Activated CD8-positive, alpha-beta memory T cell treated with anti-CD3 and anti-CD28 coated beads, Interleukin-2, amount 10 ng/mL, durations not matched to agents 7 days and 5 days (primary cell): ENCODE measurements at places on chromosomes 5 and 9. TPM values are rescaled to one million over a fixed set of nuclear protein-coding genes. Genes with fewer than 3 reads are reported as not detected.

The CDX1 gene
- not detected for total RNA-seq

The SPATA6L gene
- total RNA-seq: 0.56 TPM

GRCh38 chr5:179485845-179486575, 64.3 kb upstream of the RUFY1 start:
- DNase-seq: no peak

- no peak for DNase-seq
Observed at GRCh38 chr9:35816708-35817107, 1.9 kb upstream of the HINT2 start.

GRCh38 chr9:104780796-104781395, 17.0 kb downstream of the NIPSNAP3B start:
- DNase-seq: no peak

- no peak for DNase-seq
Observed at GRCh38 chr9:105242557-105242956, 1.9 kb upstream of the SLC44A1 start.

DNA sequence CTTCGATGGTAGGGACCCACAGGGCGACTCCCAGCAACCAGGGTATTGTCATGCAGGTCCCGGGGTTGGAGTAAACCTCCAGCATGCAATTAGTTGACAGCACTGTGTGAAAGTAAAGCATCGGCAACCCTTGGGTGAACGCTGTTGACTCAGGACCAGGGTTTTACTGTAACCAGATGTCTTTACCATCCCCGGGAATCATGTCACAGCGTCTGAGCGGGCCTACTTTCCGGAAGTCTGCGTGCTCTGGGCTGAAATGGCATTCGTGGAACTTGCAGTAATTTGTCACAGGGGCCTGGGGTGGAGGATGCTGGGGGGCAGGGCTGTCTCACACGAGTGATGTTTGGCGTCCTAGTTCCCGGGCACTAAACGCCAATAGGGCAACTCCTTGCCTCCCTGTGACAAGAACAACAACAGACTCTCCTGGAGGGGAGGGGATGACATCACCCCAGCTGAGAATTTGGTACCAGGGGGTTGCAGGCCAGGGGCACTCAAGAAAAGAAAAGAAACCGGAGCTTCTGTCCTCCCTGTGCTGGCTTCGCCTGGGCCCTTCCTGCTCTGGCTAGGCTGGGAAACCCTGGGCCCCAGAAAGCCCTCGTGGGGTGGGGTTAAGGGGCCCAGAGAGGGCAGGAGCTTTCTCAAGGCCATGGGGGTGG, 10.1 kb upstream of the UBAC1 start:
- no peak for DNase-seq

GRCh38 chr9:34665067-34665380, 2.6 kb upstream of the CCL27 start:
- no peak for DNase-seq

DNA sequence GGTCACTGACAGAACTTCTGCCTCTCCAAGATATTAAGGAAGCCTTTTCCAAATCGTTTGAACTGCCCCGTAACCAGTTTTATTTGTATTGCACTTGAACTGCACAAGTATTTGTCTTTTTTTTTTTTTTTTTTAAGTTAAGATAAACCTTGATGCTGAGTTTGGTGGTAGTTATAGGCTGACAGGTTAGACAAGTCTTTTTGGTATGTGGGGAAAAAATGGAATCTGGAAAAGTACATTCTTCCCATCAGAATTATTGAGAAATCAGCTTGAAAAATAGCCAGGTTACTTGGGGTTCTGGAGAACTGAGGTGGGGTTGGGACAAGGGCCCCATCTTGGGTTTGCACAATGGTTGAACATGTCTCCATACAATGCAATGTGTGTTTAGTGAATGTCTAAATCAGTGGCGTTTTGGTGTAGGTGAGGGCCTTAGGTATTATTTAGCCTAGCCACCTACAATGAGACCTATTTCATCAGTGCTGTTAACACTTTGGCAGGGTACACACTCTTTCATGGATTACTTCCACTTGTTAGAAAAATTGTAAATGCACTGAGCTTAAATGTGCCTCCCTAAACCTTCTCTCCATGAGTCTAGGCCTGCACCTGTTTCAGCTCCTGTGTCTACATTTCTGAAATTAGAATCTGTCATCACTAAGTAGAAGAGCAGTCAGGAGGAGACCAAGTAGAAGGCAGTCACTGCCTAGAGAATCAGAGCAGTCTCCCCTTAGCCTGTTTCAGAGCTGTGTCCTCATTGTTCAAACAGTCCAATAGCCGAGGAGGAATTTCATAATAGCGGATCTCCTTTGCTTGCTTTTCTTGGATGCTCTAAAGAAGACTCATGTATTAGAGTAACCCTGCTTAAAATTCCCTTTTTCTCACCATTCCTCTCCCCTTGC, 140.0 kb upstream of the HMHB1 start:
- DNase-seq: no peak
